CD8-positive, alpha-beta memory T cell (primary cell): ENCODE measurements at places on chromosomes 5 and 9.

GRCh38 chr5:14270209-14270702 lies 127.1 kb downstream of the TRIO start:
- no peak for DNase-seq

DNA sequence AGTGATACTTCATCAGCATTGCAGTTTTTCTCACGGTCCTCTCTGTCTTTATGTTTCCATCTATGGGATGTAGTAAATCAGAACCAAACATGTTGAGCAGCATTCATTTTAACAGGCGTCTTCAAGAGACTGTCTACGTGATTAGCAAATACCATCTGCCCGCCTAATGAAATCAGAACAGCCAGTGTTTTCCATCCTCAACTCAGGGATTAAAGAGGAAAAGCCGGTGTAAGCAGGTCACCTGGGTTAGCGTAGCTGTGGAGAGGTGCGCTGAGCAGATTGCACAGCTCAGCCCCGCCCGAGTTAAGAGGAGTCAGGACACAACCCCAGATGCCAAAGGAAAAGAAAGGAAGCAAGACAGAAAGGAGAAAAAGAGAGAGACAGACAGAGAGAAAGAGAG lies 54.3 kb upstream of the ANKRD33B start:
- DNase-seq = no peak

- DNase-seq = no peak
These were observed 64.0 kb upstream of the STC2 start for GRCh38 chr5:173392172-173392571.

DNA sequence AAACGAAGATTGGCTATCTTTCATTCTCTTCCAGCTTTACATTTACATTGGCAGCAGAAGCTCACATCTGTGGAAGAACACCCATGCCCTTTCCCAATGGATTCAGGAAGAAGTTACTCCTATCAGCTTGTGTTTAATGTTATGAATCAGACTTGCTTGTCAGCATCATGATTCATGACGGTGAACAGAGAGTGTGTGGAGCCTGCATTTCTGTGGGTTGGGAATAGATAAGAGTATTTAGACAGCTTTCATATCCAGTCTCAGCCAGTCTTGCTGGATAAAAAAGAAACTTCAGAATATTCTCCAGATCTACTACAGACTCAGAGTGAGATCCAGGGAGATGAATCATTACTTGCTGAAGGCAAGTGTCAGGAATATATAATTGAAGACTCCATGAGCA lies 812.9 kb upstream of the ZNF608 start:
- no peak for DNase-seq

GRCh38 chr9:70400107-70400892 lies 14.2 kb downstream of the KLF9 start:
- no peak for DNase-seq

DNA sequence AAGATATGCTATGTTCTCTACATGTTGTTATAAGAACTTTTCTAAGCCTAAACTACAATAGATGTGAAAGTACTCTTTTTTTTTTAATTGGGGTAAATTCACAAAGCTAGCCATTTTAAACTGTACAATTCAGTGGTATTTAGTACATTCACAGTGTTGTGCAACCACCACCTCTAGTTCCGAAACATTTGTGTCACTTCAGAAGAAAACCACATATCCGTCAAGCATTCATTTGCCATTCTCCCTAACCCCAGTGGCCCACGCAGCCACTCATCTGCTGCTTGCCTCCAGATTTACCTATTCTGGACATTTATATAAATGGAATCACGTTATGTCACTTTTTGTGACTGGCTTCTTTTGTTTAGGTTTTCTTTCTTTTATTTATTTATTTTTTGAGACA lies 43.1 kb downstream of the SPTAN1 start:
- no peak for DNase-seq

- no peak for DNase-seq
These were observed 2323.5 kb upstream of the ACO1 start for GRCh38 chr9:30060976-30061375.

GRCh38 chr5:100188778-100189177 lies 346.4 kb upstream of the FAM174A start:
- no peak for DNase-seq

GRCh38 chr5:163978897-163979296 lies 473.5 kb downstream of the MAT2B start:
- DNase-seq = no peak

- no peak for DNase-seq
These were observed 449.5 kb upstream of the TRPC7 start for GRCh38 chr5:136814619-136815378.

DNA sequence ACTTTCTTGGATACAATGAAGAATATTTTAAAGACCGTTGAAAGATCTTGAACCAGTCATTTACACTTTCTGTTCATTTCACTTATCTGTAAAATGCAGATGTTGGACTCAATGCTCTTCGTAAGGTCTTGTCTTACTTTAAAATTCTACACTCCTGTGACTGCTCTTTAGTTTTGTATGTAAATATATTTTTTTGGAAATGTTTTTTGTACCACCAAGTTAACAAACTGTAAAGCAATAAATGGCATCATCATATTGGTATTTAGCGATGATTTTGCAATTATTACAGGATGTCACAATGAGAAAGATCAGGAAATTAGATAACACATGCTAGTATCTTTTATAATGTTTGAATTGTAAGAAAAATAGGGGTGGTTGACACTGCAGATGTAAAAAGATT lies 80.8 kb upstream of the GNAQ start:
- DNase-seq = no peak

DNA sequence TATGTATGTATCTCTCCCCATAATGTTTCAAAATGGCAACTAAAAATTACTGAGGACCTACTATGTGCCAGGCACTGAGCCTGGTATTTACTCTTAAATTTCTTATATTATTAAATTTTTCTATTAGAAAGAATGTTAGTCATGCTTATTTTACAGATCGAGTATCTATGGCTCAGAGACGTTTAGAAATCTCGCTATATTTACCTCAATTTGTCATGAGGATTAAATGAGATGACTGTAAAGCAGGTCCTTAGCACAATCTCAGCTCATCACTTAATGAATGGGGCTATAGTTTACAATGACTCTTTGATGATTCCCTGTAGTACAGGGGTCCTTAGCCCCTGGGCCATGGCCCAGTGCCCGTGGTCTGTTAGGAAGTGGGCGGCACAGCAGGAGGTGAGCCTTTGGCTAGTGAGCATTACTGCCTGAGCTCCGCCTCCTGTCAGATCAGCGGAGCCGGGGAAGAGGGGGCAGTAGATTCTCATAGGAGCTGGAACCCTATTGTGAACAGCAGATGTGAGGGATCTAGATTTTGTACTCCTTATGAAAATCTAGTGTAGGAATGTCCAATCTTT lies 15.5 kb downstream of the ENC1 start:
- DNase-seq = no peak

GRCh38 chr9:27460226-27461023 lies 63.7 kb upstream of the IFNK start:
- no peak for DNase-seq
